Activated naive CD8-positive, alpha-beta T cell treated with anti-CD3 and anti-CD28 coated beads for 36 hours (primary cell): ENCODE measurements at places on chromosomes 16 and 17. TPM values are rescaled to one million over a fixed set of nuclear protein-coding genes. Genes with fewer than 3 reads are reported as not detected.

GRCh38 chr16:2230376-2230775 is 5.9 kb upstream of the DNASE1L2 start:
- peaks cover 15% of the 10 kb centered on the region for H3K36me3 ChIP-seq
- no peak for DNase-seq
- H3K4me3 ChIP-seq: no peak overlapping the region
- H3K27ac ChIP-seq: no peak overlapping the region
- no peaks in the 10 kb centered on the region for H3K27me3 ChIP-seq
- H3K4me1 ChIP-seq: peaks cover 6% of the 10 kb centered on the region

DNA sequence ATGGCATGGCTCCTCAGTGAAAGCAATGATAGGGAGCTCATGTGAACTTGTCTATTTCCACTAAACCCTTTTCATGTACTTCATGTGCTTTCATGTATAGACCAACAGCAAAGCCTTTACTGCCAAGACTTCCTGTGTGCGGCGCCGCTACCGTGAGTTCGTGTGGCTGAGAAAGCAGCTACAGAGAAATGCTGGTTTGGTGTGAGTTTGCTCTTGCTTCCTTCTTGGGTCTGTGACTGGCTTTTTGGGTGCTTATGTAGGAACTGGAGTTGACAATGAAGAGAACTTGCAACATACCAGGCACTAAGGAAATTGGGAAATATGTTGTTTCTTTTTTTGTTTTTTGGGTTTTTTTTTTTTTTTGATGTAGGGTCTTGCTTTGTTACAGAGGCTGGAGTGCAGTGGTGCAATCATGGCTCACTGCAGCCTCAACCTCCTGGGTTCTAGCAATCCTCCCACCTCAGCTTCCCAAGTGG is 5.7 kb downstream of the SNX11 start:
- peaks cover 46% of the 10 kb centered on the region for H3K4me1 ChIP-seq
- H3K36me3 ChIP-seq: peaks cover 31% of the 10 kb centered on the region
- H3K27me3 ChIP-seq: no peaks in the 10 kb centered on the region

GRCh38 chr17:7047566-7047965 is 3.7 kb upstream of the SLC16A11 start:
- H3K4me3 ChIP-seq: no peak overlapping the region
- no peak overlapping the region for H3K27ac ChIP-seq
- H3K36me3 ChIP-seq: no peaks in the 10 kb centered on the region
- H3K4me1 ChIP-seq: peaks cover 14% of the 10 kb centered on the region

The LRRC3C gene
- not detected for total RNA-seq

The GEMIN4 gene
- total RNA-seq: 68.7 TPM

The TBC1D3 gene
- total RNA-seq: not detected
